Left lung (tissue), 14 donors: ENCODE measurements at places on chromosomes 4 and X. TPM values are rescaled to one million over a fixed set of nuclear protein-coding genes. Genes with fewer than 3 reads are reported as not detected.

Gene TRIM61
- 5.0 TPM for polyA plus RNA-seq

Gene NWD2
- 0.03 TPM for polyA plus RNA-seq

Gene UCHL1
- polyA plus RNA-seq = 20.0 TPM

DNA sequence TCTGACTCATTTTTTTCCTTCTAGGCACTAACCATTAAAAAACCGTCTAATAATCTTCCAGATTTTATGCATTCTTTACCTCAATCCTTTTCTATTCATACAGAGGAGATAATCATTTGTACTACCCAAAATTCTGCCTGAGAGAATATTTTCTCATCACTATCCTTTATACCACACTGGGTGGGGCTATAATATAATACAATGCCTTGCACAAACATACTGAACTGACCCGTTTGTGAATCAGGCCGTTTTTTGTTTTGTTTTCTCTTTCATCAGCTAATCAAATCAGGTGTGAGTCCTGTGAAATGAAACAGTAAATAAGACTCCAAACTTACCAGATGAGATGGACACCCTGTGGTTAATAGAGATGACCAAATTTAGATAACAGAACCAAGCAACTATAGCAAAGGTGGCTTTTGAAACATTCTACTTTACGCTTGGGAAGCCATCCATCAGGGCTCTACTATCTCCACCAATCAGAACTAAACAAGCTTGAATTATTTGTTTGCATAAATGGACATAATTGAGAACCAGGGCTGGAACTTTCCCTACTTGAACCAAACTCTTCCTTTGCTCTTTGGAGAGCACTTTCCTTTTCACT lies 573.0 kb downstream of the GABRG1 start:
- peak; percentile 17 for DNase-seq

DNA sequence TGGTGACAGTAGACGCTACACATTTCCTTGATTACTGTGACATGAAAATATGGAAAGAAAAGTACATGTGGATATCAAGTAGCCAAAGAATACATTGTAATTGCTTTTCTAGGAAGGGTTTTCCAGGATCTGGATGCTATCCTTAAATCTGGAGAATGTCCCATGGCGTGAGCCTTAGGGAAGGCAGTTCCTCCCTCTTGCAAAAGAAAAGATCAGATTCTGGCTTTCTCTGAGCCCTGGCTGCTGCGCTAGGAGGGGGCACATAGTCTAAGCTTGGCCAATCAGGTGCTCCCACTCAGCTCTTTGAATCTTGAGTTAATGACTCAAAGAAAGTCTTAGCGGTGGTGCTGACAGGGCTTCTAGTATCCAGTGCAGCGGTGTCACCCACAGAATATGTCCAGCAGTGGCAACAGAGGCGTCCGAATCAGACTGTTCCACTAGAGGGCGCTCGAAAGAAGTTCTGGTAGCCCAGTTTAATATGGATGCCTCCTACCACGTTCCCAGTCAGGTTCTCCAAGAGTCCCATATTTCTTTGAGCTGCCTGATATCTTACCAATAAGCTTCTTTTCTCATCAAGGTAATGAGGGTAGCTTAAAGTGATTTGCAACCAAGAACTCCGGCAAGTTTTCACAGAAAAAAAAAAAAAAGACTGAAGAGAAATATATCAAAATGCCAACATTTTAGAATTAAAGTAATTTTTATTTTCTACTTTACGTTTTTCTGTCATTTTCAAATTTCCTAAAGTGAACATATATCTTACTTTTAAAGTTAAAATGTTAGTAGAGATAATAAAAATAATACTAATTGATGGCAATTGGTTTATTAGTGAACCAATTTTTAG lies 213.4 kb upstream of the S100G start:
- DNase-seq = no peak

DNA sequence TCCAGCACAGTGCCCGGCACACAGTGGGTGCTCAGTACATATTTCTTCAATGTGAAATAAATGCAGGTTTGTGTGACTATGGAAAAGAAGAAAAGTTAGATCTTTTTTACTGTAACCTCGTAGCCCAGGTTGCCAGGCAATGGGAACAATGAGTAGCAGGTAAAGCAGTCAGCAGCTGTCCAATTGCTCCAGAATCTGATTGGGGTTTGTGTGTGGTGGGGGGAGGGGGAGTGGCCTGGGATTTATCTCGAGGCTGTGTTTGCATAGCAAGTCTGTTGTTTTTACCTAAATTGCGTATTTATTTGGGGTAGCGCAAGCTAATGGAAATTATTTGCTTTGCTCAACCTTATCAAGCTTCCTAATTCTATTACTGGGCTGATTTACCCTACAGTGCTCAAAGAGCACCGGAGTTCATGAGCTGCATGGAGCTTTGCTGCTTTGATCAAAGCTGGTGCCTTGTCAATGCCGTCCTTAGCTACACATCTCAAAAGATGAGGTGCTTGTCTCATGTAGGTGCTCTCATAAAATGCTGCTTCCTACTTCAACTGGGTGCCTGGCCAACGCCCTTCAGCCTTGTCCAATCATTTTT lies 145.0 kb upstream of the DGKK start:
- no peak for DNase-seq

DNA sequence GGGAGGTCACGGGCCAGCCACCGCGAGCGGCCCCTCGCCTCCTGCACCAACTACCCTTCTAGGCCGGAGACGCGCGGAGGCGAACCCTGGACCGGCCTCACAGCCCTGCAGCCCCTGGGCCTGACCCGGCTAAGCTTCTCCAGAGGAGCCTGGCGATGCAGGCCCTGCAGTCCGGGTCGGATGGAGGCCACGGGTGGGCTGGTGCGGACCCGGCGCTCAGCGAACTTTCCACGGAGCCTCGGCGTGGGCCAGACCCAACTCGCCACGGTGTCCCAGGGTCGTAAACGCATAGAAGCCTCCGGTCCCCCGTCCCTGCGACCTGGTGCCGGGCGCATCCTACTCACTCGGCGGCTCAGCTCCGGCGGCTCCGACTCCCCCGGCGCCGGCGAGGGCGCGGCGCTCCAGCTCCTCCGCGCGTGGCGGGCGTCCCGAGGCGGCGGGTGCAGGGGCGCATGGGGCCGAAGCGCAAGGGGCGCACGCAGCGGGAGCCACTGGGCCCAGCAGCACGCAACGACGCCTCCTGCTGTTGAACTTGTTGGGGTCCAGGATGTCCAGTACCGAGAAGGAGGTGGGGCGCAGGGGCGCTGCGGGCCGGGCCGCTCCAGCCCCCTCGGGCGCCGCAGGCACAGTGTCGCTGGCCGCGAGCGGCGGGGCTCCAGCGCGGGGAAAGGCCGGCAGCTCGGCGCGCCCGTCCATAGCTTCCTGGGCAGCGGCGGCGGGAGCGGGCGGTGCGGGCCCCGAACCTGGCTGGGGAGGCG lies 427 bp downstream of the NKX1-1 start:
- no peak for DNase-seq

DNA sequence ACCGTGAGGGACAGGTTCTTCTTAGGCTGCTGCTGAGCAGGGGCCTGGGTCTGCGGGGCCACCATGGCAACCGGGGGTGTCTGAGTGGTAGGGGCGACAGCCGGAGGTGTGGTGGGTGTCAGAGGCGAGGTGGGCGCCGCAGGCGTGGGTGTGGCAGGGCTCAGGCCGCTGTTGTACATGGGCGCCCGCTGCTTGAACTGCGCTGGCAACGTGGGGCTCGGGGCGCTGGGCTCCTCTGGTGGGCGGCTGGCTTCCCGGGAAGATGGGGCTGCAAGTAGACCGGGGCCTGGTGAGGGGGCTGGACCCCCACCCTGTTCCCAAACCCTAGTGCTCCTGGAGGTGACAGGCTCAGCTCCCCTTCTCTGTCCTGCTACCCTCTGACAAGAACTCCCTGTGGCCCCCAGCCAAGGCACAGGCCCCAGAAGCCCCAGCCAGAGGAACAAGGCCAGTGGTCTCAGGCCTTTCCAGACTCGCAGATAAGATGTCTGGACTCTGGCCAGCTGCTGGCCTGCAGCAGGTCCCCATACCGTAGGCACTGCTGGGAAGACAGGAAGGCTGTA lies 24.8 kb downstream of the NELFA start:
- peak; percentile 23 for DNase-seq
